ENCODE measurements at places on chromosomes 2 and 18. TPM values are rescaled to one million over a fixed set of nuclear protein-coding genes. Genes with fewer than 3 reads are reported as not detected.
A peak's percentile ranks its signal among the peaks of the same experiment; 100 is the strongest.

GRCh38 chr18:59008302-59008974 lies 131.2 kb upstream of the SEC11C start:
- H3K27me3 ChIP-seq = no peaks in the 10 kb centered on the region
- no peaks in the 10 kb centered on the region for H3K4me1 ChIP-seq
- no peak overlapping the region for H3K27ac ChIP-seq
- no peak for DNase-seq
- H3K4me3 ChIP-seq = no peak overlapping the region
- no peaks in the 10 kb centered on the region for H3K36me3 ChIP-seq

- H3K4me3 ChIP-seq = no peak overlapping the region
- H3K36me3 ChIP-seq = no peaks in the 10 kb centered on the region
- no peak overlapping the region for H3K27ac ChIP-seq
- H3K27me3 ChIP-seq = no peaks in the 10 kb centered on the region
Observed at GRCh38 chr2:7348761-7349160, 431.5 kb downstream of the RNF144A start.

The KLHL41 gene
- not detected for total RNA-seq

GRCh38 chr2:138193416-138194213 lies 229.3 kb downstream of the HNMT start:
- no peak for DNase-seq
- H3K27me3 ChIP-seq = no peaks in the 10 kb centered on the region
- H3K4me3 ChIP-seq = no peak overlapping the region
- H3K4me1 ChIP-seq = no peaks in the 10 kb centered on the region
- no peaks in the 10 kb centered on the region for H3K36me3 ChIP-seq

GRCh38 chr18:75836516-75836915 lies 409.0 kb upstream of the SMIM21 start:
- no peaks in the 10 kb centered on the region for H3K27me3 ChIP-seq
- no peak overlapping the region for H3K4me3 ChIP-seq
- DNase-seq = no peak
- no peaks in the 10 kb centered on the region for H3K4me1 ChIP-seq
- no peaks in the 10 kb centered on the region for H3K36me3 ChIP-seq

DNA sequence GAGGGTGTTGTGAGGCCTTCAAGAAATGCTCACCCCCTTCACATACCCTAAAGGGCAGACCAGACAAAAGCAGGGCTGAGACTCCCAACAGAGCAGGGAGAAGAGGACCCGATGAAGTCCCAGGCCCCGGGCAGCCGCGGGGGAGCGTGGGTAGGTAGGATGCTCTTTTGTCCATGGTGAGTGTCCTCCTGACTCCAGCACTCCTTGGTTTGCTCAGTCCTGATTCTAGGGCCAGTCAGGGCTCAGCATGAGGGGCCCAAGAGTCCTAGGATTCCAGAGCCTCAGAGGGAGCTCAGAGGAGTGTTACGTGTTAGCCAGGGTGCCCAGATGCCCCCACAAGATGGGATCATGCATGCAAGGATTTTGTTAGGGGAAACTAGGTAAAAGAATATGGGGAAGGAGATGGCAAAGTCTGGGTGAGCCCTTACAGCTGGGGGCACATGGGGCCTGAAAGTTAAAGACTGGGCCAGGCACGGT lies 64.8 kb downstream of the SMAD7 start:
- H3K4me3 ChIP-seq = no peak overlapping the region
- H3K4me1 ChIP-seq = peaks cover 5% of the 10 kb centered on the region
- H3K27ac ChIP-seq = no peak overlapping the region
- H3K27me3 ChIP-seq = no peaks in the 10 kb centered on the region

- H3K4me1 ChIP-seq = no peaks in the 10 kb centered on the region
- no peaks in the 10 kb centered on the region for H3K27me3 ChIP-seq
- H3K36me3 ChIP-seq = no peaks in the 10 kb centered on the region
- DNase-seq = no peak
- no peak overlapping the region for H3K27ac ChIP-seq
Observed at GRCh38 chr18:56992777-56993176, 154.1 kb upstream of the BOD1L2 start.

GRCh38 chr18:13501891-13502290 lies 224.5 kb downstream of the FAM210A start:
- no peak for DNase-seq
- H3K27ac ChIP-seq = no peak overlapping the region
- peaks cover 48% of the 10 kb centered on the region for H3K27me3 ChIP-seq
- H3K4me1 ChIP-seq = no peaks in the 10 kb centered on the region
- H3K4me3 ChIP-seq = no peak overlapping the region

The PDE11A gene
- total RNA-seq = 5.7 TPM

GRCh38 chr2:218312267-218312756 lies 20.0 kb upstream of the TMBIM1 start:
- no peak overlapping the region for H3K27ac ChIP-seq
- H3K4me3 ChIP-seq = no peak overlapping the region
- no peaks in the 10 kb centered on the region for H3K27me3 ChIP-seq
- H3K36me3 ChIP-seq = no peaks in the 10 kb centered on the region
- peaks cover 11% of the 10 kb centered on the region for H3K4me1 ChIP-seq

- no peak overlapping the region for H3K4me3 ChIP-seq
- H3K27me3 ChIP-seq = no peaks in the 10 kb centered on the region
- no peak overlapping the region for H3K27ac ChIP-seq
- H3K4me1 ChIP-seq = no peaks in the 10 kb centered on the region
- no peaks in the 10 kb centered on the region for H3K36me3 ChIP-seq
- no peak for DNase-seq
Observed at GRCh38 chr2:31223749-31224148, 6.4 kb upstream of the CAPN14 start.

The UGT1A1 gene
- total RNA-seq = not detected

- H3K27me3 ChIP-seq = no peaks in the 10 kb centered on the region
- no peaks in the 10 kb centered on the region for H3K4me1 ChIP-seq
- no peak overlapping the region for H3K27ac ChIP-seq
Observed at GRCh38 chr2:100174026-100174431, 31.6 kb upstream of the AFF3 start.

DNA sequence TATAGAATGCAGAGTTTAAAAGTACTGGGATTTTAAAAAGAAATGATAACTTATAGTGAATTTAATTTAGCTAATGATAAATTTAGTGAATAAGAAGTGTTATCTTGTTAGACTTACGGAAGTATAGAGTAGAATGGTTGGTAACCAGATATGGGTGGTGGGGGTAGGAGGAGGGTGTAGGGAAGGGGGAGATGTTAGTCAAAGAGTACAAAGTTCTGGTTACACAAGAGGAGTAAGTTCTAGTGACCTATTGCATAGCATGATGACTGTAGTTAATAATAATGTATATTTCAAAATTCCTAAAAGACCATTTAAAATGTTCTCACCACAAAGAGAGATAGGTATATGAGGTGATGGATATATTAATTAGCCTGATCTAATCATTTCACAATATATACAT lies 184.8 kb upstream of the STON1 start:
- no peak for DNase-seq
- no peaks in the 10 kb centered on the region for H3K4me1 ChIP-seq
- no peaks in the 10 kb centered on the region for H3K27me3 ChIP-seq
- no peak overlapping the region for H3K4me3 ChIP-seq
- peaks cover 41% of the 10 kb centered on the region for H3K36me3 ChIP-seq

GRCh38 chr2:39515273-39515896 lies 78.3 kb upstream of the MAP4K3 start:
- no peak overlapping the region for H3K27ac ChIP-seq
- peak; percentile 79 for DNase-seq
- H3K27me3 ChIP-seq = no peaks in the 10 kb centered on the region
- peaks cover 53% of the 10 kb centered on the region for H3K4me1 ChIP-seq
- no peak overlapping the region for H3K4me3 ChIP-seq
- no peaks in the 10 kb centered on the region for H3K36me3 ChIP-seq

- H3K27ac ChIP-seq = no peak overlapping the region
- no peaks in the 10 kb centered on the region for H3K36me3 ChIP-seq
- no peak for DNase-seq
- no peak overlapping the region for H3K4me3 ChIP-seq
- H3K4me1 ChIP-seq = no peaks in the 10 kb centered on the region
Observed at GRCh38 chr2:150526006-150526405, 38.5 kb upstream of the RND3 start.

Measured in K562 (cell line).